Spinal cord (tissue), 10 donors: ENCODE measurements at places on chromosomes 3 and 15.

DNA sequence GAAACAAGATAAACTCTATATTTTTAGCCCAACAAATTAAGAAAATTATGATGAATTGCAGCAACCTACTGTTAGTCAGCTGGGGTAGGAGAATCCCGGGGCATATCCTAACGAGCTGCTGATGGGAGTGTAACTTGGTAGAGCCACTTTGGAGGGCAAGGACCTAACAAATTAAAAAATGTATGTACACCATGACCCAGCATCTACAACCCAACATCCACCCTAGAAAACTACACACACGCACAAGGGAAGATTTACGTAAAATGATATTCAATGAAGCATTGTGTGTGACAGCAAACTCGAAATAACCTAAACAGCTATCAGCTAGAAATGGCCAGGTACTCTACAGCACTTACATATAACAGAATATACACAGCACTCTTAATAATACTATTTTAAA is 1.9 kb downstream of the BCL2A1 start:
- no peak for DNase-seq

DNA sequence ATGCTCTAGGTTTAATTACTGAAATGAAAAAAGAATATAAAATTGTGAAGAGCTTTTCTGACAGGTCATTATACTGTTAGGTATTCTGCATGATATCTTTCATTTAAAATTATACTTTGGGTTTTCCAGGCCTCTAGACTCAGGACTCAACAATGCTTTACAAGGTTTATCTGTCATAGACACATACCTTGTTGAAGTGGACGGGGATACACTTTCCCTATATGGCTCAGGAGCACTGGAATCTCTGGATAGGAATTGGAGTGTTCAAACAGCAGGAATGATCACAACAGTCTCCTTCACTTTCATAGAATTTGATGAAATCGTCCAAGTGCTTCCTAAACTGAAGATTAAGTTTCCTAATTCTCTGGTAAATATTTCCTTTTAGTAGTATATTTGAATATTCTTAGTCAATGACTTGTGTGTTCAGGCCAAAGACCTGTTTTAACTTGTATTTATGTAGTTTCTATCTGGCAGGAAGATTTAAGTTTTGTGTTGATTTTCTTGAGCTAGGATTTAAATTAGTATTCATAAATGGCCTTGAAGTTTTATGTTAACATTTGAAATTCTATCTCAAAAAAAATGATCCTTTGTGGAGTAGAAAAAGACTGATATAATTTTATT is 106.9 kb upstream of the THSD4 start:
- DNase-seq = no peak

- no peak for DNase-seq
Observed at GRCh38 chr15:70086636-70087035, 11.1 kb downstream of the TLE3 start.

GRCh38 chr15:67004142-67004541 is 61.3 kb upstream of the SMAD3 start:
- DNase-seq = no peak

- DNase-seq = no peak
Observed at GRCh38 chr3:44041726-44042125, 200.0 kb upstream of the TOPAZ1 start.

DNA sequence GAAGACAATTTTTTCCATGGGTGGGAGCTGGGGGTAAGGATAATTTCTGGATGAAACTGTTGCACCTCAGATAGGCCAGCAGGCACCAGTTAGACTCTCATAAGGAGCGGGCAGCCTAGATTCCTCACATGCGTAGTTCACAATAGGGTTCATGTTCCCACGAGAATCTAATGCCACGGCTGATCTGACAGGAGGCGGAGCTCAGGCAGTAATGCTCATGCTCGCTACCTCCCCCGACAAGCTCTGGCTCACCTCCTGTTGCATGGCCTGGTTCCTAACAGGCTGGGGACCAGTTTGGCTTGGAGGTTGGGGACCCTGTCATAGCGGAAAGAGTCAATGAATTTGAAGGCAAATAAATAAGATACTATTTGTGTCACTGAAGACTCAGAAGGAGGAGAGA is 105.5 kb downstream of the PLD1 start:
- DNase-seq = no peak

DNA sequence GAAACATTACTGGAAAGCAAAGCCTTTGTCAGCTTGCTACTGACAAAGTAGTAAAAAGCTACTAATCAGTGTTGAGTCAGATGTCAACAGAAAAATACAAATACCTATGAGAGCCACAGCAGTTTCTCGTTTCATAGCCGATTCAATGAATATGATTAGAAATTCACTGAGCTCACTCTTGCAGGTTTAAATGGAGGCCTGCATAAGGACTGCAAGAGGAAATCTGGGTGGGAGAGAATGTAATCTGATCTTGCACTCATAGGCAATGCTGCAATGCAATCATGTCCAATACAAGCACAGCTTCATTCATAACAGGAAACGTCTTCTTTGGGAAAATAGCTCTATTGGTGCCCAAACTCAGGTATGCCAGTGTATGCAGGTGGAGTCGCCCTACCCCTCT is 608.8 kb downstream of the ROBO2 start:
- no peak for DNase-seq

DNA sequence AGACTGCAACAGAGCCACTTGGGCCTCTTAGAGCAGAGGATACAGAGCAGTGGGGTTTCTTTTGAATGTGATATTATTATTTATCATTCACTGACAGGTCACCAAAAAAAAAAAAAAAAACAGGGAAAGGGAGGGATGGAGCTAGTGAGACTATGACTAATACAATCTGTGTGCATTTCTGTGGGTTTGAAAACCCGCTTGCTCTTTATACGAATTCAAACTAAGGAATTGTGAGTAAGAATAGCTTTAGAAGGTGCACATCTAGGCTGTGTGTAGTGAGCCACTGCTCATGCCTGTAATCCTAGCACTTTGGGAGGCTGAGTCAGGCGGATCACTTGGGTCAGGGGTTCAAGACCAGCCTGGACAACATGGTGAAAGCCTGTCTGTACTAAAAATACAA is 186.6 kb upstream of the MANF start:
- no peak for DNase-seq

GRCh38 chr3:65558826-65559225 is 479.9 kb downstream of the MAGI1 start:
- no peak for DNase-seq

GRCh38 chr15:70923311-70924080 is 30.9 kb downstream of the LRRC49 start:
- DNase-seq = no peak

- DNase-seq = peak; percentile 68
Observed at GRCh38 chr3:38003371-38003816, 12.8 kb downstream of the VILL start.
